ENCODE measurements at places on chromosomes 5 and 9. TPM values are rescaled to one million over a fixed set of nuclear protein-coding genes. Genes with fewer than 3 reads are reported as not detected.

- no peak for DNase-seq
These were observed 54.1 kb downstream of the ABLIM3 start for GRCh38 chr5:149195337-149195887.

- DNase-seq: peak; percentile 22
These were observed 49.3 kb upstream of the PPARGC1B start for GRCh38 chr5:149680810-149681221.

- DNase-seq: no peak
These were observed 26.5 kb upstream of the ADRB2 start for GRCh38 chr5:148799737-148800527.

- DNase-seq: no peak
These were observed 429.4 kb downstream of the PIK3R1 start for GRCh38 chr5:68644971-68645370.

DNA sequence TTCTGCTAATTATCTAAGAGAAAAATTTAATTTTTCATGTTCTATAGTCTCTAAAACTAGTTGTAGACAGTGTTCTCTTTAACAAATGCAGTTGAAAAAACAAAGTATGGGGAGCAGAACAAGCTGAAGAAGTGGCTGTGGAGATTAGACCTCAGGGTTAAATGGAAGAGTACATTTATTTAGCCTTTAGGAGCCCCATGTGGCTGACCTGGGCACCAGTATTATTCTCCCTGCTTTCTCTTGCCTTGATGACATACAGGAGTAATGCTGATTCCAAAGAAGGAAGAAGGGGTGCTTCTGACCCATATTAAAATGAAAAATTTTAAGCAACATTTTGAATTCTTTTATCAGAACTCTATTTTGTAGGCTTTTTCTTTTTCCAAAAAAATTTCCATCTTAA lies 312.3 kb upstream of the RIOK2 start:
- no peak for DNase-seq

The C9orf50 gene
- polyA plus RNA-seq: 0.23 TPM

The LCN9 gene
- not detected for polyA plus RNA-seq

DNA sequence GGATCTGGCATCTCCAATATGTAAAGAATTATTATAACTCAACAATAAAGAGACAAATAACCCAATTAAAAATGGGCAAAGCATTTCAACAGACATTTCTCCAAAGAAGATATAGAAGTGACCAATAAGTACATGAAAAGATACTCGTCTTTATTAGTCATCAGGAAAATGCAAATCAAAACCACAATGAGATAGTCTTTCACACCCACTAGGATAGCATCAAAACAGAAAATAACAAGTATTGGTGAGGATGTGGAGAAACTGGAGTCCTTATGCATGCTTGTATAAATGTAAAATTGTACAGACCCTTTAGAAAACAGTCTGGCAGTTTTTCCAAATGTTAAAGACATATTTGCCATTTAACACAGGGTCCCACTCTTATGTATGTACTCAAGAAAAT lies 39.1 kb upstream of the ITGA1 start:
- DNase-seq: no peak

Measured in forelimb muscle (tissue), 1 donor.